Erythroblast (primary cell): ENCODE measurements at places on chromosomes 3 and 15.

DNA sequence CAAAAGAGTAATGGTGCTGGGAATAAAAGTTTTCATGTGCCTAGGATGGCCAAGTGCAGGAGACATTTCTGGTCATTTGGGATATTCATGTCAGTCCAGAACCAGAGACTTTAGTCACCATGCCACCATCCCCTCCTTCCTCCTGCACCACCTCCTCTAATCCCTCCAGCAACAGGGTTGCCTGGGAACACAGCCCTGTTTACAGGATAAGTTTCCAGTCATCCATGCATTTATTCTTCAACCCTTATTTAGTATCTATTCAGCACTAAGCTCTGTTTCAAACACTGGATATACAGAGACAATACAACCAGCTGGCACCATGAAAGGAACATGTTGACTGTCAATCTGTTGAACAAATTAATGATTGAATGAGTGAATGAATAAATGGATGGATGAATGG is 211.7 kb downstream of the CLSTN2 start:
- no peak for DNase-seq

- no peak for DNase-seq
Measured at GRCh38 chr3:106710596-106710995, 666.6 kb upstream of the CCDC54 start.

DNA sequence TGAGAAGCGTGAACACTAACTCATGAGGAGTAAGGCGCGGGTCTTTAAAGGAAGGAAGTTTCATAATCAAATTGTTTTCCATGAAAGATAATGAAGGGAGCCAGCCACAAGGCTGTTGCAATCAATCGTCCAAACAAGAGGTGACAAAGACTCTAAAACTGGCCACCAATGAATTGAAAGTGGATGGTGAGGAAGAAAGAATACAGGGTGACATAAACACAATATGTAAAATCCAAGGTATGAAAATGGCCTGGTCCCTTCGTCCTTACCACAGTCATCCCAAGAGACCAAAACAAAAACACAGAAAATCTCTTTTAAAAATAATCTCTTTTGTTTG is 12.0 kb downstream of the CD86 start:
- no peak for DNase-seq

GRCh38 chr3:196985298-196985697 is 16.7 kb upstream of the PIGZ start:
- no peak for DNase-seq

- no peak for DNase-seq
Measured at GRCh38 chr15:96124436-96124835, 206.1 kb upstream of the NR2F2 start.

- no peak for DNase-seq
Measured at GRCh38 chr15:91456921-91457320, 356.9 kb downstream of the SV2B start.

- DNase-seq = no peak
Measured at GRCh38 chr3:49352281-49352680, 5.9 kb downstream of the GPX1 start.
